PC-9 (cell line): ENCODE measurements at places on chromosomes 5 and 9. TPM values are rescaled to one million over a fixed set of nuclear protein-coding genes. Genes with fewer than 3 reads are reported as not detected.

The FBXO38 gene
- total RNA-seq, result 39.2 and 49.8 TPM in 2 replicates

The TSSK1B gene
- total RNA-seq, result not detected in 2 replicates

The ACTL7B gene
- not detected in 2 replicates for total RNA-seq

The LECT2 gene
- not detected in 2 replicates for total RNA-seq

The ADGRV1 gene
- total RNA-seq, result 1.0 and 1.2 TPM in 2 replicates
